Camera-type eye (tissue), 1 donor: ENCODE measurements at places on chromosomes 6 and 20. TPM values are rescaled to one million over a fixed set of nuclear protein-coding genes. Genes with fewer than 3 reads are reported as not detected.

PRELID3B gene
- total RNA-seq = 45.1 TPM

DEF6 gene
- total RNA-seq = 7.1 TPM

PAX1 gene
- 0.33 TPM for total RNA-seq

KIF13A gene
- total RNA-seq = 68.6 TPM

GSTA2 gene
- total RNA-seq = not detected

RAB32 gene
- 18.5 TPM for total RNA-seq

TAGAP gene
- total RNA-seq = 1.4 TPM

EEF1A2 gene
- 87.6 TPM for total RNA-seq

HSPA12B gene
- 17.8 TPM for total RNA-seq

MYB gene
- 39.5 TPM for total RNA-seq

SRF gene
- 17.2 TPM for total RNA-seq

ATP6V1G2 gene
- 19.2 TPM for total RNA-seq

HRH3 gene
- total RNA-seq = 1.3 TPM

LTB gene
- total RNA-seq = 1.4 TPM

SAMD5 gene
- 23.1 TPM for total RNA-seq

SYTL3 gene
- total RNA-seq = 3.2 TPM

TTI1 gene
- total RNA-seq = 36.4 TPM

PAK5 gene
- 12.2 TPM for total RNA-seq

ADGRB3 gene
- 45.9 TPM for total RNA-seq

ASIP gene
- total RNA-seq = 1.9 TPM

LY6G5C gene
- 1.9 TPM for total RNA-seq

NKX2-4 gene
- total RNA-seq = not detected

TFAP2D gene
- 1.3 TPM for total RNA-seq

TPD52L2 gene
- 69.2 TPM for total RNA-seq

NR2E1 gene
- total RNA-seq = 48.3 TPM

RIPOR3 gene
- total RNA-seq = 10.4 TPM

GRM4 gene
- total RNA-seq = 8.1 TPM

PPIL6 gene
- total RNA-seq = 10.0 TPM

TTK gene
- 11.9 TPM for total RNA-seq

PRND gene
- total RNA-seq = 14.6 TPM

GLP1R gene
- 0.88 TPM for total RNA-seq

OLIG3 gene
- total RNA-seq = not detected

LY6G6F gene
- not detected for total RNA-seq

TP53TG5 gene
- not detected for total RNA-seq

BPIFB4 gene
- 0.22 TPM for total RNA-seq

TULP1 gene
- 78.5 TPM for total RNA-seq

WFDC10B gene
- not detected for total RNA-seq

IL20RA gene
- total RNA-seq = 2.3 TPM

SMOC2 gene
- total RNA-seq = 56.6 TPM

RIMS1 gene
- total RNA-seq = 56.7 TPM

SOX18 gene
- total RNA-seq = 7.1 TPM

MEP1A gene
- not detected for total RNA-seq

CST2 gene
- not detected for total RNA-seq

BPIFB2 gene
- total RNA-seq = not detected

AGER gene
- 2.6 TPM for total RNA-seq

WFDC2 gene
- 2.4 TPM for total RNA-seq

LRRC73 gene
- 0.99 TPM for total RNA-seq

FAM83C gene
- total RNA-seq = 0.16 TPM
